ENCODE measurements at places on chromosomes 3 and 15.
A peak's percentile ranks its signal among the peaks of the same experiment; 100 is the strongest.

DNA sequence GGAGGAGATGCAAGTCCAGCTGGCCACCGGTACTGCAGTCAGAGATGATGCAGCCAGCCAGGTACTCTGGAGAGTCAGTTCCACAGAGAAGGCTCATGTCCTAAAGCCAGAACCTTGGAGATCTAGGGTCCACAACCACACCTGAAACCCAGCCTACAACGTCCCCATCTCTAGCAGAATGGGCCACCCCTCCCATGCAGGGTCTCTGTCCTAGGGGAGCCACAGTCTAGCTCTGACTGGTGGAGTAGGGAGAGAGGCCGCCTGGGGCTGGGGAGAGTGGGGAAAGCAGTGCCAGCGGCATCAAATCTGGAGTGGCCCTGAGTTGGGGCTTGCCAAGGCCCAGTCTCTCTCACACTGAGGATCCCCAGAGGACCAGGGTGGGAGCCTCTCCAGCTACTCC, 43.5 kb downstream of the PTH1R start:
- no peak for DNase-seq

GRCh38 chr15:39510001-39510701, 70.7 kb upstream of the THBS1 start:
- DNase-seq = no peak

- DNase-seq = no peak
Measured at GRCh38 chr3:13201851-13202250, 128.6 kb upstream of the IQSEC1 start.

- no peak for DNase-seq
Measured at GRCh38 chr3:141100531-141101320, 49.6 kb downstream of the SPSB4 start.

- no peak for DNase-seq
Measured at GRCh38 chr3:111324645-111325044, 217.4 kb upstream of the CD96 start.

- no peak for DNase-seq
Measured at GRCh38 chr3:12861611-12862010, 20.2 kb upstream of the RPL32 start.

GRCh38 chr3:157127831-157128767, 31.8 kb downstream of the CCNL1 start:
- DNase-seq = no peak

DNA sequence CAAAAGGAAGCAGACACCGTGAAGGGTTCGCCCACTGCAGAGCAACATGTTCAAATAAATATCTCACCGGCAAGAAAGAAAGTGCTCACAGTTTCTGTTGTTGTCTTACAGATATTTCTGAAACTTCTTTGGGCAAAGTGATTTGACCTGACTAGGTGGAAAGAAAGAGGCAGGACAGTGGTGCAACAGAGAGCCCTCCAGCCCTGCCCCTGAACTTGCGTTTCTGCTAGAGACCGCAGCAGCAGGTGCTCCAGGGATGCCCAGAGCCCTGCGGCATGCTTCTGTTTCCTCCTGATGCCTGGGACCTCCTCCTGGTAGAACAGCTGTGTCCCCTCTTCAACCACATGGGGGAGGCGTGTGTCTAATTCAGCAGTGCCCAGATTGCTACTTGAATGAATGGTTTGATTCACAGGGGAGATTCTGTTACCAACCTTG, 123.4 kb downstream of the ATP10A start:
- DNase-seq = no peak

- no peak for DNase-seq
Measured at GRCh38 chr3:195150181-195151118, 120.5 kb downstream of the XXYLT1 start.

DNA sequence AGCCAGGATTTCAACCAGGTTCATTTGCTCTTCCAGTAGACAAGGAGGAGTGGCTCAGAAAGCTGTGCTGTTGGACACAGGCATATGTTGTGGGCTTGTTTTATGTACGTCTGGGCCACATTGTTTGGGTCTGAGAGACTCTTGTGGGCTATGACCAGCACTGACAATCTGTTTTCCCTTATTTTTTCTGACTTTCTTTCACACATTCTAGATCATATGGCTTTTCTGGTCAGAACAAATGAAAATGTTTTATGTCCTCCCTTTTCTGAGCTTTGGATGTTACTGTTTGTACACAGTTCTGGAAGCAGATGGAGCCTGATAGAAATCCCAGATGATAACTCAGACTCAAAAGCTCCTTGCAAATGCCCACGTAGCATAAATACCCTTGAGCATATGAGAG, 85.8 kb upstream of the RGMA start:
- no peak for DNase-seq

DNA sequence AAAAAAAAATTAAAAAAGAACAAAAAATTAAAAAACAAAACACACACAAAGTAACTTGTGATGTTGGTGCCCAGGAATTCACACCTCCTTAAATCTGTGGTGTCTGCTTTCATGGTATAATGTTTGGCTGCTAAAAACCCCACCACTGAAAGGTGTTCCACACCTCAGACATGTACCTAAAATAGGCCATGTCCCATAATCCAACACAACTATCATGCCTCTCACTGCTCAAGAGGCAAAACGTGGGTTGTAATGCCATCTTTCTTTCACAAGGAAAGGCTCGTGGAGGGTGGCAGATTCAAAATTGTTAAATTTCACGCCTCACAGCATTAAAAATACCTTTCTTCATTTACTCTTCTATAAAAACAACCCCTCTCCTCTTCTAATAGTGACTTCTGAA, 29.5 kb downstream of the MKRN2 start:
- no peak for DNase-seq

- no peak for DNase-seq
Measured at GRCh38 chr3:31353166-31353565, 179.6 kb upstream of the STT3B start.

GRCh38 chr15:91208371-91208770, 108.3 kb downstream of the SV2B start:
- DNase-seq = no peak

- DNase-seq = no peak
Measured at GRCh38 chr3:45551214-45552010, 43.1 kb upstream of the LIMD1 start.

DNA sequence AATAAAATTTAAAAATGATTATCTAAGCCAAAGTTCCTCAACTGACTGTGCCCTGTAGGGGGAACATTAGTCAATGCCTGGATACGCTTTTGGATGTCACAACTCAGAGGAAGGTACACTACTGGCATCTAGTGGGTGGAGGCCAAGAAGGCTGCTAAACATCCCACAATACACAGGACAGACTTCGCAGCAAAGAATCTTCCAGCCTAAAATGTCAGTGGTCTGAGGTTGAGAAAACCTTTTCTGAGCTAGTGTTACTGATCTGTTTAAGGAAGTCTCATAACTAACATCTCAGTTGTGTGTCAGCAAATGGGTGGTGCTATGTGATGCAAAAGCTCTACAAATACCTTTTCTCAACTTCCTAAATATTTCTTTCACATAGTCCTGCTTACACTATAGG, 20.9 kb upstream of the LDHAL6B start:
- no peak for DNase-seq

DNA sequence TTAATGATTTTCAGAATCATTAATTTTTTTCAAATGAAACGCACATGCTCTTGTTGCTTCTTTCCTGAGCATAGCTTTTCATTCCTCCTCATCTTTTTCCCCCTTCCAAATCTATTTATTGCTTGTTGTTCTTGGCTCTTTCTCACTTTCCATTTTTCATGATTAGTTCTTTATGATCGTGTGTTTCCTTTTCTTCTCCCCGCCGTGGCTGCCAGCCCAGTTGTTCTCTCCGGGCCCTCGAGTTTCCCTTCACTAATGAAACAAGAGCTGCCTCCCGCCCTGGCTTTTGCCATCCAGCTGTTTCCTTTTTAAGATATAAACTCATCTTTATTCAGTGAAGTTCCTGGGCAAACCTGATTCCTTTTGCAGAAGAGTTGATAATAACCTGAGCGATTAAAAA, 170.2 kb upstream of the NR2F2 start:
- no peak for DNase-seq

GRCh38 chr3:73479325-73479724, 145.4 kb downstream of the PDZRN3 start:
- DNase-seq = no peak

DNA sequence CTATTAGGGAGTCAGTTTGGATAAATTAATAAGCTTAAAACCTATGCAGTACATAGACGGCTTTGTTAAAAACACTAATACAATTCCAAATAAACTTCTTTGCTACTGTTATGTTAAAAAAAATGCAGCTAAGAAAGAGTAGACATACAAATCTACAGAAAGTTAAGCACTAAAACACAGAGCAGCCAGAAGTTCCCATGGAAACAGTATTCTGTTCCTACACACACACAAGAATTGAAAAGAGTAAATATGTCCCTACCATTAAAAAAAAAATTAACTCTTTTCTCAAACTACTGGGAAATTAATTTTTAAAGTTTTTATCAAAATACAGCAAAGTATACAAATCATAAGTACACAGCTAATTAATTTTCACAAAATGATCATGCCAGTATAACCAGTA, 71.6 kb downstream of the CLASP2 start:
- DNase-seq = no peak

- no peak for DNase-seq
Measured at GRCh38 chr3:100682854-100683760, 26.2 kb upstream of the TFG start.

- no peak for DNase-seq
Measured at GRCh38 chr3:64388886-64389285, 163.6 kb upstream of the PRICKLE2 start.

DNA sequence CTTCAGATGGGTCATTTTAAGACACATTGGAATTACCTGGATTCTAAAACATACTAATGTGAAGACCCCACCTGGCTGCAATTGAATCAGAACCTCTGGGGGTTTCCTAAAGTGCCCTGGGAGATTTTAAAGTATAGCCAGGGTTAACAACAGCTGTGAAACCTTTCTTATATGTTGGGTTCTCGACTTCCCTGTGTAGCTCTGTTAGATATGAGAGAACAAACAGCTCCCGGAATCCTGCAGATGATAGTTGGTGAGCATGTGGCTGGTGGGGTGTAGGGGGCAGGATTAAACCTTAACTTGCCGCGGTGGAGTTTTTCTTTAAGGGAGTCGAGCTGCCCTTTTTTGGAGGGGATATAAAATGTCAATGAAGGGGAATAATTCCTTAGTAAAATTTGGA, 12.1 kb downstream of the PLCL2 start:
- no peak for DNase-seq

DNA sequence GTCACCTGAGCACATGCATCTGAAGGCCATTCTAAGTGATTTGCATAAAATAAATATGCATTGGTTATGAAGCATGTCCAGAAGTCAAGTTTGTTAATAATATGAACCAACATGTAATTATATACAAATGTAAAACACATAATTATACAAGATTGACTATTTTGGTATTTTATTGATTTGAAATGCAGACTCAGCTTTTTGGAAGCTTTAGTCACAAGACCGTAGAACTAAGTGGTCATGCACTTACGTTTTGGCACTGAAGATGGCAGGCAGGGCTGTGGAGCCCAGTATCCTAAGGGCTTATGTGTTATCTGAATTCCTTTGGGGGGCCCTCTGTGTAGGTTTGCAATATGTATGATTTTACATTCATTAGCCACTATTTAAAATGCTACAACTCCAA, 5.0 kb downstream of the CHRNA7 start:
- no peak for DNase-seq

GRCh38 chr15:76169911-76170800, 110.4 kb downstream of the TMEM266 start:
- DNase-seq = no peak

GRCh38 chr3:141337991-141338390, 30.3 kb upstream of the ZBTB38 start:
- no peak for DNase-seq

DNA sequence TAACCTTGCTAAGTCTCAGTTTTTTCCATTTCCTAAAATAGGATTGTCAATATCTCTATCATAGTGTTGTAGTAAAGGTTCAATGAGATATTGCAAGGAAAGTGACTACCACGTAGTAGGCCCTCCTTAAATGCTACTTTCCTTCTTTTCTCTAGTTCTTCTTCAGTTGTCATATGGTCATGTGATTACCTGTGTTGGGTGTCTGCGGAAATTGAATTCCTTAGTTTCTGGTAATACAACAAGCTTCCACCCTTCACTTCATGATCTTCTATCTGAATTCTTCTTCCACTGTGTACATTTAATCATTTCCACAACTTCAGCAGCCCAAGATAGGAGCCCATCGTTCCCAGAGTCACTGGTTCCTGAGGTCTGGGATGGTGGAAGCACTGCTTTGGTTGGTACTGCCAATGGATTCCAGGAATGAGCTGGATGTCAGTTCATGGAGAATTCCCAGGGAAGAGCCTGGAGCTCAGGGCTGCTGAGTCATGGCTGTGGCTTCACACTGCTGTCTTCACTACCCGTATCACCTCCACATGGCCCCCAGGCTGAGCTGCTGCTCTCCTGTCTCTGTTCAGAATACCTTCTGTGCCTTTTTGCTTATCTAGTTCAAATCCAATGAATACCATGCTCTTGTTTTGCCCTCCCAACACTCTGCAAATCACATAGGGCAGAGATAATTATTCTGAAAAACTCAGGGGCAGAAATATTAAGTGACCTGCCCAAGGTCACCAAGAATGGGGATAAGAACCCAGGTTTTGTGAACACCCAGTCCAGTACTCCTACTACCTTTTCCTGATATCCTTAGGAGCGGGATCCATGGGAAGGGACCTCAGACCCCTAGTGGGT, 98.6 kb downstream of the RPL39L start:
- no peak for DNase-seq

DNA sequence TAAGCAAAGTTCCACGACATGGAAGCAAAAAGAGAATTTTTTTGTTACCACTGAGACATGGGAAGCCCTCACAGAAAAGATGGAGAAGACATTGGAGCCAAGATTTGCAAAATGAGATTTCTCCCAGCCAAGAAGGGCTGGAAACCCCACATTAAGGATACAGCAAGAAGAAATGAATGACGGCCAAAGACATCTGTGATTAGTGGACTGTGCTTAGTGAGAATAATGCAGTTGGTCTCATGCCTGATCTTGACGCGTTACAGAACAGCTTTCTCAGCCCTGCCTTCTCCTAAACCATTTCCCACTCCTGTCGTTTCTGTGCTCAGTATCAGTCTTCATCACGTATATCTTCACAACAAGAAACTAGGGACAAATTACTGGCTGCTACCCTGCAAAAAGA, 45.8 kb upstream of the ARRDC4 start:
- no peak for DNase-seq

- no peak for DNase-seq
Measured at GRCh38 chr3:140753865-140754754, 76.2 kb downstream of the TRIM42 start.

DNA sequence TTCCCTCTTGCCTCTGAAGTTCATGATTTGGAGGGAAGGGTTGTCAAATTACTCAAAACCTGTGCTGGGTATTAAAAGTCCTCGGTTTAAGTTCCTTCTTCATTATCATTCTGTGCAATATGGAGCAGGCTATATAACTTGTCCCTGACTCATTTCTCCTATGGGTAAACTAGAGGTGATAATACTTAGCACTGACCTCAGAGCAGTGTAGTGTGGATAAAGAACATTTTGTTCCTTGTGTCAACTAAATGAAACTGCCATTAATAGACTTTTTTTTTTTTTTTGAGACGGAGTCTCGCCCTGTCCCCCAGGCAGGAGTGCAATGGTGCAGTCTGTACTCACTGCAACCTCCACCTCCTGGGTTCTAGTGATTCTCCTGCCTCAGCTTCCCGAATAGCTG, 2.2 kb upstream of the BBX start:
- DNase-seq = no peak

GRCh38 chr3:194058189-194058571, 77.8 kb upstream of the HES1 start:
- peak; percentile 42 for DNase-seq

- DNase-seq = no peak
Measured at GRCh38 chr3:138354376-138354775, 6.0 kb downstream of the MRAS start.

GRCh38 chr3:86978111-86978551, 12.8 kb downstream of the VGLL3 start:
- DNase-seq = no peak

GRCh38 chr3:66133050-66133757, 87.6 kb upstream of the SLC25A26 start:
- no peak for DNase-seq
